ENCODE measurements at places on chromosomes 13 and 19.

DNA sequence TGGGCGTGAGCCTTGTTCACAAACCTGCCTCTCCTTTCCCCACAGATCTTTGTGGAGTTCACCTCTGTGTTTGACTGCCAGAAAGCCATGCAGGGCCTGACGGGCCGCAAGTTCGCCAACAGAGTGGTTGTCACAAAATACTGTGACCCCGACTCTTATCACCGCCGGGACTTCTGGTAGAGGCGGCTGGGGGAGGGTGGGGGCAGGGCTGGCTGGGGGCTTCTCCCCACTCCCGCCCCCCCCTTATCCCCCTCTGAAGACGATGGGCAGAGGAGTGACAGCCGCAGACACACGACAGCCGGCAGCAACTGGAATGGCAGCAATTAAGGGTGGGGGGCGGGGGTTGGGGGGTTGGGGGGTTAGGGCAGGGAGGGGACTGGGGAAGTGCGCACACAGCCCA is 1.1 kb upstream of the EPN1 start:
- DNase-seq = no peak

GRCh38 chr19:47260476-47260875 is 4.2 kb downstream of the CCDC9 start:
- no peak for DNase-seq

GRCh38 chr13:99383511-99383921 is 76.3 kb upstream of the GPR183 start:
- peak; percentile 10 for DNase-seq

- DNase-seq = no peak
Observed at GRCh38 chr13:94711561-94712286, 621 bp downstream of the SOX21 start.

DNA sequence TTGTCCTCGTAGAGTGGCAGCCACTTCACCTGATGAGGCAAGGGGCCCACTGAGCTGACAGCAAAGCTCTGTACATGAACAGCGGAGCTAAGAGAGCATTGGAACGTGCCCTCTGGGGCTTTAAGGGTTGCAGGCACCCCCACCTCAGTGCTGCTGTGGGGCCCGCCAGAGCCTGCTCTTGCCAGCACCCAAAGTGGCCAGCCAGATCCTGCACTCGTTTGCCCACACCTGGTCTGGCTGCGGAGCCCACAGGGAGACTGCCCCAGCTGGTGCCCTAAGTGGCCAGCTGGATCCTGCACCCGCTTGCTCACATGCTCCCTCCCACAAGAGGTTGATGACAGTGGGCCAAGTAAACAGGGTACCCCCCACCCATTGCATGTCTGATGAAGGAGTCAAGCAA is 783.4 kb upstream of the MIR17HG start:
- no peak for DNase-seq

DNA sequence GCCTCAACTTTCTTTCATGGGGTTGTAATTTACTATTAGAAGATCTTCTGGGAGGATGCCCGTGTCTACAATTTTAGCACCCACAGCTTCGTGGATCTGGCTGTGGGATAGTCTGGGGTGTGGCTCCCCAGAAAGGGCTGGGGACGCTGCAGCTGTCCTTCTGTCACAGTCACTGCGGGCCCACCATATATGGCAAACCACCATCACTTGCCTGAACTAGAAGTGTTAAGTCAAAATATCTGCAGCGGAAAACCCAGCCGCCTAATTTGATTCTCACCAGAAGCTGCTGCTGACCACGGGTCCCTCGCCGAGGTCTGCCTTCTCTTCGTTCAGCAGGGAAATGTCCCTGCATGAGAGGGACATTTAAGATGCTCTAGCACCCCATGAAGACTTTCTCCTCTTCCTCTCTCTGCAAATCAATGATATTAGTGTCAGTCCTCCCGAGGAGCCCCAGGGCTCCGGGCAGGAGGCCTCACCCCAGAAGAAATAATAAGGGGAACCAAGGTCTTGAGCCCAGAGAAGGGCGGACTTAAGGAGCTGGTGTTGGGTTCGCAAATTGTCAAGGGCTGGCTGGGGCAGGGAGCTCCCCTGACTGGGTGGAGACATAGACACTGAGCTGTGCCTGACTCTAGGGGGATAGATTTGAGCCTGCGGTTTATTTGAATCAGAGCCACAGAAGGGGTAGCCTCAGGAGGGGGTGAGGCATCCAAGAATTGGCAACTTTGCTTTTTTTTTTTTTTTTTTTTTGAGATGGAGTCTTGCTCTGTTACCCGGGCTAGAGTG is 3.0 kb upstream of the MATK start:
- no peak for DNase-seq

- DNase-seq = no peak
Observed at GRCh38 chr13:111929036-111929616, 137.8 kb upstream of the SOX1 start.

DNA sequence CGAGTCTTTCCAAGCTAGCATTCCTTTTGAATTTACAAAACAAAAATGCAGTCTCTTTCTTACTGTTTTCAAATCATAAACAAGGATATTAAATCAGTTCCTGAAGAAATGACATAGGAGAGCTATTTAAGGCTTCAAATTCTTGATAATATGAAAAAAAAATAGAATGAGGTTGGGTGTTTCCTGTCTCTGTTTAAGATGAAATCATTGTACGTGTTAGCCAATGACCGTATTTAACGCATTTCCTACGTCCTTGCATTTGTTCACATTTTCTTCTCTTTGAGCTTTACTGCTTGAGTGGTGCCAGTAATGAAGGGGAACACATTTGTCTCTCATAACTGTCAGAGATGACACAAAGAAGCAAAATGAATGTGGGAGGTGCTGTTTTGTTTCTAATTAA is 821.3 kb downstream of the DIAPH3 start:
- no peak for DNase-seq

DNA sequence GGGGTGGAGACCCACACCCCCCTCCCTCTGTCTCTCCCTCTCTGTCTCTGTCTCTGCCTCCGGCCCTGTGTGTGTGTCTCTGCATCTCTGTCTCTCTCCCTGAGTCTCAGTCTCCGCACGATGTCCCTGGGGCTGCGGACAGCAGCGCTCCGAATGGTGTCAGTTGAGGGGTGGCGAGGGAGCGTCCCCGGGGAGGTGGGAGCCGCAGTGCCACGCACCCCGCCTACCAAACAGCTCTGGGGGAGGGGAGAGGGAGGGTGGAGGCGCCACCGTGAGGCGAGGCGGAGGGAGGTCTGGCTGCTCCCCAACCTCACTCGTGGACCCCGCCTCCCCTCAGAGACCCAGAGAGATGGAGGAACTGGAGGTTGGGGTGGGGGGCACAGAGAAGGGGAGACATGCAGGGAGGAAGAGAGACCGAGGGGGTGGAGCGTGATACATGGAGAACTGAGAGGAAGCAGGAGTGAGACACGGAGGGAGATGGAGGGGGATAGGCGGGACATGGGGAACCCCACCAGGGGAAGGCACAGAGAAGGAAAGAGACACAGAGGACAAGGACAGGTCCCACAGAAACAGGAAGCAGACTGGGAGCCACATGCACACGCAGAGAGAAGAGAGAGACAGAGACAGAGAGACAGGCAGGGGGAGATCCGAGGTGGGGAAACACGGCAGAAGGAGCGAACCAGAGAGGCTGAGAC is 7.2 kb downstream of the ERFL start:
- DNase-seq = no peak

DNA sequence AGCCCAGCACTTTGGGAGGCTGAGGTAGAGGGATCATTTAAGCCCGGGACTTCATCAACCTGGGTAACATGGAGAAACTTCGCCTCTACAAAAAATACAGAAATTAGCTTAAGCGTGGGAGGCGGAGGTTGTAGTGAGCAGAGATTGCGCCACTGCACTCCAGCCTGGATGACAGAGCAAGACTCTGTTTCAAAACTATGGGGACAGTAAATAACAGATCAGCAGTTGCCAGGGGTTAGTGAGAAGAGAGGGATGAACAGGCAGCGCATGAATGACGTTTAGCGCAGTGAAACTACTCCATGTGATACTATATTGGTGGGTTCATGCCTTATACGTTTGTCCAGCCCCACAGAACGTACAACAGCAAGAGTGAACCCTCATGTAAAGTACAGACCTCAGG is 7.1 kb upstream of the ICAM3 start:
- no peak for DNase-seq

DNA sequence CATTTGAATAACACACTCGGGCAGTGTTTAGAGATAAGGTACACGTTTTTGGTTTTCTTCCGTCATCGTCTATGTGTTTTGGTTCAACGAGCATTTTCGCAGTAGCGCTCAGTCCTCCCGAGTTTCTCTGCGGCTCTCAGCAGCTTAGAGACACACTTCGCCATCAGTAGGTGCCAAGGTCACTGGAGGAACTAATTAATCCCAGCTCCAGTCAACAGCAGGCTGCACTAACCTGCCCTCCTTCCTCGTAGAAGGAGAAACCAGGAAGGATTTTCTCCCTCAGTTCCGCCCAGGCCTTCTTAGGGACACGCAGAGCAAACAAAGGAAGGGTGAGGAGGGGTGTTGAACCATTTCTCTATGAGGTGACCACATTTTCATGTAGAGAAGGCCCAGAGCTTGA is 12.6 kb downstream of the MBNL2 start:
- no peak for DNase-seq

- DNase-seq = no peak
Observed at GRCh38 chr13:101209206-101209893, 207.0 kb downstream of the NALCN start.

DNA sequence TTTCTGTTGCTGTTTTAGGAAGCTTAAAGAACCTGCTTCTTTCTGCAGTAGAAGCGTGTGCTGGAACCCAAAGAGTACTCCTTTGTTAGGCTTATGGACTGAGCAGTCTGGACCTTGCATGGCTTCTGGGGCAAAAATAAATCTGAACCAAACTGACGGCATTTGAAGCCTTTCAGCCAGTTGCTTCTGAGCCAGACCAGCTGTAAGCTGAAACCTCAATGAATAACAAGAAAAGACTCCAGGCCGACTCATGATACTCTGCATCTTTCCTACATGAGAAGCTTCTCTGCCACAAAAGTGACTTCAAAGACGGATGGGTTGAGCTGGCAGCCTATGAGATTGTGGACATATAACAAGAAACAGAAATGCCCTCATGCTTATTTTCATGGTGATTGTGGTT is 103.1 kb downstream of the TNFRSF19 start:
- no peak for DNase-seq

GRCh38 chr13:101520672-101521071 is 68.2 kb downstream of the ITGBL1 start:
- DNase-seq = peak; percentile 37

GRCh38 chr19:5251096-5252065 is 89.2 kb downstream of the PTPRS start:
- DNase-seq = no peak

DNA sequence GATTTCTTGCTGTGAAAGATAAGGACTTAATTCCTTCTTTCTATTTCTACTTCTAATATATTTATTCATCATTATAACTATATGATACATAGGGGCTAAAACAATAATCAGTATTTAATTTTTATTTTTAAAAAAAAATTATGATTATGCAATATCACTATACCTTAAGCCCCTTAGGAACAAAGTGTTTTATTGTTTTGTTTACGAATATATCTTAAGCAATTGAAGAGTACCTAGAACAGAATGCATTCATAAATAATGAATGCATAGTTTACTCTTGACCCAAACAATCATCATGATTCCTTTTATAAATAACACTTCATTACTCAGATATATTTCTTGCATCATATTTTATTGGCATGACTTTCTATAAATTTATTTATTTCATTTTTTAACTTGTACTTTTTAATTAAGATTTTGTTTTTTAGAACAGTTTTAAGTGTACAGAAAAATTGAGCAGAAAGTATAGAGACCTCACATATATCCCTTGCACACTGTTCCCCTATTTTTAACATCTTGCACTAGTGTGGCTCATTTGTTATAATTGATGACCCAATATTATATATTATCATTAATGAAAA is 339.9 kb upstream of the SPRY2 start:
- DNase-seq = no peak

- no peak for DNase-seq
Observed at GRCh38 chr13:50451609-50452008, 391.9 kb downstream of the DLEU7 start.

GRCh38 chr13:71979616-71980015 is 112.6 kb upstream of the DACH1 start:
- peak; percentile 7 for DNase-seq

GRCh38 chr13:40333226-40333625 is 333.2 kb downstream of the FOXO1 start:
- DNase-seq = no peak

DNA sequence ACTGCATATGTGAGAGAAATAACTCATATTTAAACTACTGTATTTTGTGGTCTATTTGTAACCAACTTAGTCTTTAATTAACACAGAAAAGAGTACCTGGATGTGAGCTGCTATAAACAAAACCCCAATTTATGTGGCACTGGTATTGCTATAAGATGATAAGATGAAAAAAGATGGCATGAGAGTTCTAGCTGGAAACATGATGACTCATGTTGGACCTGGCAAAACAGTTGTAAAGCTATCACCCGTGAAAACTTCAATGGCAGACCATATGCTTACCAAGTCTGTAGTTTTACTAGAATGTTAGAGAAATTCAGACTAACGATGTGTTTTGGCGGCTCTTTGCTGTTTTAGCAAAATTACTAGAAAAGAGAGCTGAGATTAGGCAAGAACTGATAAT is 69.6 kb upstream of the PCDH9 start:
- no peak for DNase-seq

GRCh38 chr19:4368128-4368820 is 24.9 kb downstream of the MPND start:
- no peak for DNase-seq

DNA sequence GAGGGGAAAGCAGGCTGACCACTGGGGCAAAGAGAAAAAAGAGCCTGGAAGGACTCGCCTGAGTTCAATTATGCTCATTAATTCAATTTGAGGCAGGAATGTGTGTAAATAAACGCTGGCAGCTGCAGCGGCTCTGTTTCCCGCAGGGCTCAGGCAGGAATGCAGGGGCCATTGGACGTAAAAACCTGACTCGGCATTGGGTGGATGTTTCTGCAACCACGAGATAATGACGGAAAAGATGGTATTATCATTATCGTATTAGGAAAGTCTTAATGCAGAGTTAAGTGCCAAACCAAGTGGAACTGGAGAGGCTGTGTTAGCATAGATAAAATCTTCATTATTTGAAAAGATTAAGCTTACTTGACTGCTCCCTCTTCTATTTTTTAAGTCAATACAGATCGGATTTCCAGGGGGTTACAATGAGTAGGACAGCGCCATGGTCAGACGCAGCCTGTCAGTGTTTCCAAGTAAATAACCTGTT is 169.8 kb downstream of the SHISA2 start:
- no peak for DNase-seq

DNA sequence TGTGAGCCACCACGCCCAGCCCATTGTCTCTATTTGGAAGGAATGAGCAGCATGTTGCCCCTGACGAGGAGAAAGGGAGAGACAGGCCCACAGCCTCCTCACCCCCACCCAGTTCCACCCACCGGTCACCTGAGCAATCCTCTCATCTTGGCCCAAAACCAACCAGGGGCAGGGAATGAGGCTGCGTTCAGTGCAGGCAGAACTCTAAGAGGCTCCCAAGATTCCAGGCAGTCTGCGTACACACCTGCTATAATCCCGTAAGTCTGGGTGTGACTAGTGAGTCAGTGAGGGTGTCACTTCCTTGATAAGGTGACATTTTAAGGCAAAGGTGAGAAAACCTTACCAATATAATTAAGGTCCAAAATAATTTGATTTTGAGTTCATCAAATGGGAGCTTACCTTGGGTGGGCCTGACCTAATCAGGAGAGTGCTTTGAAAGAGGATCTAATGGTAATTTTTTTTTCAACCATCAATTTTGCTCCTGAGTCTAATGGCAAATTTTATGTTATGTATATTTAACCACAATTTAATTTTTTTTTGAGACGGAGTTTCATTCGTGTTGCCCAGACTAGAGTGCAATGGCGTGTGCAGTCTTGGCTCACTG is 26.9 kb upstream of the KLF2 start:
- no peak for DNase-seq

GRCh38 chr19:31562966-31563612 is 213.9 kb upstream of the TSHZ3 start:
- no peak for DNase-seq
